ENCODE measurements at places on chromosomes 4 and X. TPM values are rescaled to one million over a fixed set of nuclear protein-coding genes. Genes with fewer than 3 reads are reported as not detected.

DNA sequence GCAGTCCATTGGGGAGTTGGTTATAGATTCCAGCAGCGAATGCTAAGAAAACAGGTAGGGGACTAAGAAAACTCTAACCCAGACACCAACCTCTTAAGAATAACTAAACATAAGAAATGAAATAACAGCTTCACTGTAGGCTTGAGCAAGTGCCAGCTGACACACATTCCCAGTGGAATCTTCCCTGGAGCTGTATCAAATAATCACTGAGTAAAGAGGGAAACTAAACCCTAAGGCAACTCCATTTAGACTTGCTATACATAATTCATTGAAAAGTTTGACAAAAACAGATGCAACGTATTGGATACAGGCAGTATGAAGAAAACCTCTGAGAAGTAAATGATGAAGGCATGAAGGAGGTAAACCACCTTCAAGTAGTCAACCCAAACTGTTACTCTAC is 293.5 kb downstream of the OPHN1 start:
- no peak for DNase-seq

DNA sequence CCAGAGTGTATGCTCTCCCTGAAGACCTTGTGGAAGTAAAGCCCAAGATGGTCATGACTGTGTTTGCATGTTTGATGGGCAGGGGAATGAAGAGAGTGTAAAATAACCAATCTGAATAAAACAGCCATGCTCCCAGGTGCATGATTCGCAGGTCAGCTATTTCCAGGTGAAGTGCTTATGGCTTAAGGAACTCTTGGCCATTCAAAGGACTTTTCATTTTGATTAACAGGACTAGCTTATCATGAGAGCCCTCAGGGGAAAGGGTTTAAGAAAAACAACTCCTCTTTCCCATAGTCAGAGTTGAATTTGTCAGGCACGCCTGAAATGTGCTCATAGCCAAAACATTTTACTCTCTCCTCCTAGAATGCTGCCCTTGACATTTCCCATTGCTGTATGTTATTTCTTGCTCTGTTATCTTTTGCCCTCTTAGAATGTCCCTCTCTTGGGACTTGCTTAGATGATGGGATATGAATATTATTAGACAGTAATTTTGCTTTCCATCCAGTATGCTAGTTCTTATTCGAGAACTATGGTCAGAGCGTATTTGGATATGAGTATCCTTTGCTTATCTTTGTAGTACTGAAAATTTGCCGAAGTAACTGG is 88.6 kb downstream of the PLS3 start:
- no peak for DNase-seq

- DNase-seq: no peak
Observed at GRCh38 chrX:2388669-2389068, 112.1 kb downstream of the DHRSX start.

DNA sequence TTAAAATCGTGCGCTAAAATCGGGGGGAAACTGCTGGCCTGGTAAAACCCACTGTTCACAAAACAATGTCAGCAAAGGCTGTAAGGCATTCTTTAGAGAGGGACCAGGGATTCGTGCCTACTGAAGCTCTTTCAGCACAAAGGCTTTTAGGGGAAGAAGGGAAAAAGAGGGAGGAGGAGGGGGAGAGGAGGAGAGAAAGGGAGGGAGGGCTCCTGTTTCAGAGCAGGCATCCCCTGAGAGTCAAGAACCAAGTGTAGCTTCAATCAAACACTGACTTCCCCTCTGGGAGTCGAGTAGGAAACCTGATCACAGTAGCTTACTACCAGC is 9.5 kb downstream of the BCOR start:
- DNase-seq: no peak

GRCh38 chr4:38470735-38471262 is 193.2 kb upstream of the KLF3 start:
- DNase-seq: no peak

GRCh38 chr4:145531223-145531622 is 49.6 kb downstream of the SMAD1 start:
- no peak for DNase-seq

- no peak for DNase-seq
Observed at GRCh38 chr4:76624931-76625715, 190.1 kb downstream of the SHROOM3 start.

GRCh38 chr4:182145334-182145905 is 97.8 kb upstream of the TENM3 start:
- peak; percentile 19 for DNase-seq

- DNase-seq: no peak
Observed at GRCh38 chr4:189832528-189832927, 108.1 kb upstream of the FRG1 start.

GRCh38 chrX:265502-265901 is 15.7 kb upstream of the PLCXD1 start:
- no peak for DNase-seq

DNA sequence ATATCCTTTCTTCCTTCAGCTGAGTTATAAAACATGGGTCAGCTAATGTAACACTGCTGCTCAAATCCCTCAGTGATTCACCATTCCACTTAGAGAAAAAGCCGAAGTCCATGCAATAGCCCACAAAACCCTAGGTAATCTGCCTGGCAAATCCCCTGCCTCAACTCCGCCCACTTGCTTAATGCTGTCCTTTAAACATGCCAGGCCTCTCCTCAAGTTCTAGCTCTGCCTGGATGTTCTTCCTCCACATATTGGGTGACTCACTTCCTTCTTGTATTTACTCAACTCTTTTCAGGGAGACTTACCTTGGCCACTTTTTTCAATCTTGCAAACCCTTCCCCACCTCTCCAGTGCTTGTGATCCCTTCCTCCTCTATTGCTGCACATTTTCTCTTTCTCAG is 89.8 kb downstream of the EMCN start:
- no peak for DNase-seq

GRCh38 chr4:37793562-37793961 is 32.9 kb upstream of the PGM2 start:
- no peak for DNase-seq

DNA sequence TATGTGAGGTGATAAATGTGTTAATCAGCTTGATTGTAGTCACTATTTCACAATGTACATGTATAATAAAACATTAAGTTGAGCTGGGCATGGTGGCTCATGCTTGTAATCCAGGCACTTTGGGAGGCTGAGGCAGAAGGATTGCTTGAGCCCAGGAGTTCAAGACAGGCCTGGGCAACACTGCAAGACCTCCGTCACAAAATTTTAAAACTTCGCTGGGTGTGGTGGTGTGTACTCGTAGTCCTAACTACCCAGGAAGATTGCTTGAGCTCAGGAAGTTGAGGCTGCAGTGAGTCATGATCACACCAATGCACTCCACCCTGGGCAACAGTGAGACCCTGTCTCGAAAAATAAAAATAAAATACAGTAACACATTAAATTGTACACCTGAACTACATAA is 20.1 kb downstream of the LYAR start:
- no peak for DNase-seq

DNA sequence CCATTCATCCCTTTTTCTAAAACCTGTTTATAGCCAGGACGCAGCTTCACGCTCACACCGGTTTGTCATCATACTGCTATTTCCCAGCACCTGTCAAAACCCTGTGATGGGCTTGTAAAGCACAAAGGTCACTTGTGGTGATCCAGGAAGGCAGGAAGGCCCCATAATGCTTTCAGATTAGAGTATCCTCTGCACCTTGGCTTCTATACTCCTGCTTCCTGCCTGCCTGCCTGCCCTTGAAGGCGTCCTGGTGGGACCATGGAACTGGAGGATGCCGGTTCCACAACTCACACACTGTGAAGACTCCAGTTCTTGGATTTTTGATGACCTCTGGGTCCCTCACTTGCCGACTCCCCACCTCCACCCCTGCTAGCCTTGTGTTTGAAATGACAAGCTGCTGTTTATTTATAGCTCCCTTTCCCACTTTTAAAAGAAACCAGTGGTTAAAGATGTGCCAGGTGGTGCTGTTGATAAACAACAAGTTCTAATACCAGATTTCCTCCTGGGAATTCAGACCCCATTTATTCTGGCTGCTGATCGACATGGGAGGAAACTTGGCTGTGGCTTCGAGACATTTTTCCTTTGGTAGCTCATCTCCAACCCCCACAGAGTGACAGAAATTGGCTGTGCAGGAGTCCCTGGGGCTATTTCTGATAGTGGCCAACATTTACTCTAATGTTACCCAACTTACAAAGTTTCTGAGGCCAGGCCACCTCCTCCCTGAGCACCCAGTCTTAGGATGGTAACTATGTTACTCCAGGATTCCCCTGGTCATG is 211.5 kb downstream of the KDR start:
- DNase-seq: no peak

DNA sequence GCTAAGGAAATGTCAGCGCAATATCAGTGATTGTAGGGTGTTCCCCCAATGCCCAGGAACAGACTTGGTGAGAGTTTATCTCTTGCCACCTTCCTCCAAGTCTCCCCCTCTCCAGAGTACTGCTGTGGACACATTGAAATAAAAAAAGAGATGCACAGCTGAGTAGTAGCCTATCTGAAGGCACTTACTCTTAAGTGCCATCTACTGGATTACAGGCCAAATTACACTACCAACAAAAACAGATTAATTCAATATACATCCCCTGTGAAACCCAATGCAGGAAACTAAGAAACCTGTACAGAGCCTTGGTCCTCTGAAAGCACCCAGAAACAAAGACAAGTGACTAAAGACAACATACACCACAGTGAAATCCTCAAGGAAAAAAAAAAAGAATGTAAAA is 460.3 kb downstream of the ZIC3 start:
- peak; percentile 3 for DNase-seq

- no peak for DNase-seq
Observed at GRCh38 chr4:158428242-158428641, 93.4 kb upstream of the RXFP1 start.

- no peak for DNase-seq
Observed at GRCh38 chr4:115770046-115770543, 656.7 kb upstream of the NDST4 start.

DNA sequence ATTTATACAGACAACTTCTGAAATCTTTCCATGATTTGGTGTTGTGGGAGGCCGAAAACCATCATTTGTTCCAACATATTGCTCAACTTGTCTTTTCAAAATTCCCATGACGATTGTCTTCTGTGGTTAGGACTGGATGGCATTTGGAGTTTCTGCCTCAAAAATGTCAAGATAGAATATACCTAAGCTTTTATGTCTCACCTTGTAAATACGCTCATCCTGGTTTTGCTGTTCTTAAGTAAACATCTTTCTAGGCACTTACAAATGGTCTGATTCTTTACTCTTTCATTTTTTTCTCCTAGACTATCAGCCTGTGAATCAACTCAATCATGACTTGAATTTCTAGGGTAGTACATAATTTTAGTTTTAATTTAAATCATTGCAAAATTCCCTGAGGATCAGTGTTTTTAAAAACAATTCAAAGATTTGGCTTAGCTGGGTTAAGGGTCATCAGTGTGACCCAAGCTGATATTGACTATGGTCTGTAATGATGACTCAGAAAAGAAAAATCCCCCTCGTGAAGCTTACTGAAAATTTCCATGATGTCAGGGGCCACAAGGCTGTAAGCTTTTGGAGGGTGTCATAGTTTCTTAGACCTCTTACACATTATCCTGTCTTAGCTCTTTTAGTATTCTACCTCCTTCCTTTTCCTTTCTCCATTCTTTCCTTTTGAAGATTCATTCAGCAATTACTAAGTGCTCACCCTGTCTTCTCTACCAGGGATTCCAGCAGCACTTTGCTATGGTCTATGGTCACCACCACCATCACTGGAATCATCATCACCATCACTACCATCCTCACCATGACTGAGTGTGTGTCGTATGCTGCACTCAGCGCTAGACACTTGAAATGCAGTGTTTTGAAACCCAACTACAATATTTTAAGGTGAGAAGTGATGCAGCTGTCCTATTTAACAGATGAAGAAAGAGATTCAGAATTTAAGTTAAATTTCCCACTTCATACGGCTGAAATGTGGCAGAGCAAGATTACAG is 124.4 kb downstream of the CPE start:
- no peak for DNase-seq

DNA sequence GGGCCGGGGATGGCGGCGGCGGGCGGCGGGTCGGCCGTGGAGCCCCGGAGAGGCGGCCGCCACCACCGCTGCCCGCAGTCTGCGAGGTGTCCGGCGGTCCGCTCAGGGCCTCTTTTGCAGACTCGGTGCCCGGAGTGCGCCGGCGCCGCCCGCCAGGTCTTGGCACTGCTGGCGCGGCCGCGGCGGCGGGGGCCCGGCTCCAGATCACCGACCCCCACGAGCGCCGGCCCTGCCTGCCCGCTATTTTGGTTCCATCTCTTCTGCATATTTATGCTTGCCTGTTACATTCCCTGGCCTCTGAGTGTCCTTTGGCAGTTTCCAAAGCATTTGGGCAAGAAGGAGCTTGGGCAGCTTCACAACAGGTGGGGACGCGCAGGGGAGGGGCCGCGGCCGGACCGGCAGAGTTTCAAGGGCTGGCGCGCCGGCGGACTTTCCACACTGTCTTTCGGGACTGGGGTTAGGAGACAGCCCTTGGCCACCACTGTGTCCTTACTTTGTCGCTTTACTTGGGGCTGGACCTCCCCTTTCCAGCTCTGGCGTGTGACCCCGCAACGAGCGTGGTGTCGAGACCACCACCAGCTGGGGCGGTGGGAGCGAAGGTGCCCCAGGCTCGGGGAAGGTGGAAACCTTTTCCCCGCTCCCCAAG is 668 bp upstream of the TAPT1 start:
- DNase-seq: peak; percentile 41

- DNase-seq: no peak
Observed at GRCh38 chrX:72258174-72258573, 18.9 kb downstream of the RPS4X start.

DNA sequence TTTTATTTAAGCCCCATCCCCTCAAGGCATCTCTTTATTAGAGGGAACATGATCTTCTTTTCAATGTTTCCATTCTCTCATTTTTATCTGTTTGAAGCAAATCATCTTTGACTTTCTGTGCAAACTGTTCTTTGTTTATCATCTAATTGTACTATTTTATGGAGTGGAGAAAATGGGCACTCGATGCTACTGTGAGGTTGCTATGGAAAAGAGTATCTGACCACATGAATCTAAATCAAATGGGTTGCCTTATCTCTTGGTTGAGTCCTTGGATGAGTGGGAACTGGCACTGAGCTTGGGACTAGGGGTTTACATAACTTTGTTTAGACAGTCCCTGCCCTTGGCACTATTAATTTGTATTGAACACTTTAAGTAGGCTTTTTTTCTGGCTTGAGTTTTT is 9.1 kb downstream of the OCRL start:
- DNase-seq: no peak

- peak; percentile 46 for DNase-seq
Observed at GRCh38 chrX:153875391-153876111, 10.4 kb downstream of the L1CAM start.

Gene PAGE5
- not detected for polyA plus RNA-seq

Gene SERTM2
- polyA plus RNA-seq: 0.03 TPM

Gene OFD1
- polyA plus RNA-seq: 48.1 TPM

Gene KLKB1
- polyA plus RNA-seq: 1.1 TPM

Gene WDR19
- polyA plus RNA-seq: 110 TPM

Gene ARHGEF38
- polyA plus RNA-seq: 4.7 TPM

Gene SHROOM4
- 21.8 TPM for polyA plus RNA-seq

Gene ADGRG2
- polyA plus RNA-seq: 16.4 TPM

Gene MGAT4D
- not detected for polyA plus RNA-seq

Gene CYSLTR1
- 1.9 TPM for polyA plus RNA-seq

Gene PPP2R2C
- polyA plus RNA-seq: 0.36 TPM

Gene PRRG1
- polyA plus RNA-seq: 21.0 TPM

Gene POU4F2
- not detected for polyA plus RNA-seq

Gene CFAP299
- polyA plus RNA-seq: 1.4 TPM

Gene RGN
- 40.1 TPM for polyA plus RNA-seq

Gene EPGN
- 0.95 TPM for polyA plus RNA-seq

Gene STPG2
- polyA plus RNA-seq: 0.77 TPM

Gene ZGRF1
- 11.4 TPM for polyA plus RNA-seq

Gene WDR17
- 5.6 TPM for polyA plus RNA-seq

Measured in renal pelvis (tissue), 12 donors.